Suppressor macrophage (primary cell): ENCODE measurements at places on chromosomes 5 and 9.

- no peak for DNase-seq
Observed at GRCh38 chr5:124059200-124059599, 547.2 kb downstream of the CSNK1G3 start.

DNA sequence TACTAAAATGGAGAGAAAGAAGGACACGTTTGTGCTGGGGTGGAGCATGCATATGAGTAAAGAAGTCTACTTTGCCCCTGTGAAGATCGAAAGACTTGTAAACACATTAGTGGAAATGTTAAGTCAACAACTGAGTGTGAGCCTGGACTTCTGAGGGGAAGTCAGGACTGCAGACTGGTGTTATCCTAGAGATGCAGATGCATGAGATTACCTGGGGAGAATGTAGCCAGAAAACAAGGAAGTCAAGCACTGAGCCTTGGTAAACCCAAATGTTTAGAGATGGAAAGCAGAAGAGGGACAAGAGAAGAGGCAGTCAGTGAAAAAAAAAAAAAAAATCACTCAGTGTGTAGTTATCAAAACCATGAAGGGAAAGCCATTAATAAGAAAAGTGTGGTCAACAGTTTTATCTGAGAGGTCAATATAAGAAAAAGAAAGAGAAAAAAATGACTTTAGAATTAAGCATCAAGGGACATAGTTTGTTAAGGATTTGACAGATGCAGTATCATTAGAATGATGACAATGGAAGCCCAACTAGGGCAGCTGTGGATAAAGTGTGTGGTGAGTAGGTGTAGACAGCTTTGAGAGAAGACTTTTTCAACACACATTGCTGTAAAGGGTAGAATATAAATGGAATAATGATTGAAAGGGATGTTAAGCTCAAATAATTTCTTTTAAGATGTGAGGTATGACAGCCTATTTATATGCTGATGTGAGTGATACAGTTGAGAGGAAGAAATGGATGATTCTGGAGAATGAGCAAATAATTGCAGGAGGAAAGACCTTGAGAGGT is 22.2 kb downstream of the JAKMIP2 start:
- DNase-seq, result no peak

- peak; percentile 15 for DNase-seq
Observed at GRCh38 chr9:81052846-81053245, 636.5 kb downstream of the TLE1 start.

DNA sequence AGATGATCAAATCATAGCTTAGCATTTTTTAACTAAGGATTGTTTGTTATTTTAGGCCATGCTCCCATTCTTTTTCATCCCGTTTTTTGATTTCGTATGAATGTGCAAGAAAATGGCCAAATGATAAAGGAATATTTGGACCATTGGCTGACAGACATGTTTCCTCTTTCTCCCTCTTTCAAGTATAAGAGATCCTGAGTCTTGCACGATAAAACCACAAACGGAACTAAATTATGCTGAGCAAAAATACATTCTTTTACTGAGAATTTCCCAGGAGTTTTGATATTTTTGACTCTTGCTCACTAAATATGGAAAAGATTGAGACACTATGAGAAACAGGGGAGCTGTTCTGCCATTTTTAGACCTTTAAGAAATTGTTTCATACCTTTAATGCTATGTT is 90.4 kb upstream of the KLF9 start:
- DNase-seq, result peak; percentile 31

DNA sequence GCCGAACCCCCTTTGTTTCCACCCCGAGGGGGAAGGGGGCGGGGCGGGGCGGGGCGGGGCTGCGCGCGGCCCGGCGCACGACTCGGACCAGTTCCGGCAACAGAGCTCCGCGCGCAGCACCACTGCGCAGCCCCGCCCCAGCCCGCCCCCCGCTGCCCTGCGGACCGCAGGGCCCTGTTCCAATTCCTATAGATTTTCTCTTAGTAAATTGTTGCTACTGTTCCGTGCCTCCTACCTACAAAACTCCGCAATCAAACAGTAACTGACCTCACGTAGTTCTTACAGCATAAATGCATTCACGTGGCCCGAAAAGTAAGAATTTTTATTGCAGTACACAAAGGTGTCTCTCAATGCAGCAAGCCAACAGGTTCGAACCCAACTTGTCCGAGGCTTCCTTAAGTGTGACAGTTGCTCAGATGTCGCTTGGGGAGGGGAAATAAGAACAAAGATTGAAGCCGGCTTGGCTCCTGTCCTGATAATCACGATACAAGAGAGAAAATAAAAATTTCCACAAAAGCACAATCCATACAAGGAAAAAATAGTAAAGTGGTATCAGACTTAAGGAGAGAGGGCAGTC is 1.2 kb upstream of the RNF38 start:
- DNase-seq, result peak; percentile 79

- DNase-seq, result no peak
Observed at GRCh38 chr5:16736158-16736995, 119.6 kb upstream of the RETREG1 start.

DNA sequence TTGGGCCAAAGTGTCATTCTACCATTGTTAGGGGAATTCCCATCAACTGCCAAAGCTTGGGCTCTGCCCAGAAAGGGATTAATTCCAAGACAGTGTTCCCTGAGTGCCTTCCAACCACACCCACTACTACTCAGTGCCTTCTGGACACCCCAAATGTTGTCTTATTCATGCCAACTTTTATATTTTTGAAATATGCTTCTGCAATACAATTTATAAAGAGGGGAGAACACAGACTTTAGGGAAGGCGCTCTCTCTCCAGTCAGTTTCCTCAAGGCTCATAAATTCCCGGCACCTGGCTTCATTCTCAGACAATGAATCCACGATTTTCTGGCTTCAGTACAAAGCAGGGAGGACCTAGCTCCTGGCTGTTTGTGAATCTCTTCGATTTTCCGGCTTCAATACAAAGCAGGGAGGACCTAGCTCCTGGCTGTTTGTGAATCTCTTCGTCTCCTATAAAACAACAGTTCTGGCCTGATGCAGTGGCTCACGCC is 120.1 kb upstream of the MYO10 start:
- DNase-seq, result no peak

GRCh38 chr5:74640954-74641734 is 616 bp upstream of the ENC1 start:
- peak; percentile 89 for DNase-seq

DNA sequence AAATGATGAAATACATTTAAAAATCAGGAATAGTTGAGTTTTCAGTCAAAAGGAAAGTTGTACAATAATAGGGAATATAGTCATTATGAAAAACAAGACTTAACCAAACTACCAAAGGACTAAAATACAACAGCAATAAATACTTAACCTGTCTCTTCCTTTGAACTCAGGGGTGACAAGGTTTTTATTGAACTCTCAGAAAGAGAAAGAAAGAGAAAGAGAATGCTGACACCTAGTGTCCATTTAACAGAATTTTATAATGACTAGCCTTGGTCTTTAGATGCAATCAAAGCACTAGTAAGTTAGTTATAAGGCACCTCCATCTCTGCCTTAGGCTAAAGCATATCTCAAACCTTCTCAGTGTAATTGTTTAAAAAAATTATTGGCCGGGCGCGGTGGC is 47.5 kb downstream of the UIMC1 start:
- no peak for DNase-seq

DNA sequence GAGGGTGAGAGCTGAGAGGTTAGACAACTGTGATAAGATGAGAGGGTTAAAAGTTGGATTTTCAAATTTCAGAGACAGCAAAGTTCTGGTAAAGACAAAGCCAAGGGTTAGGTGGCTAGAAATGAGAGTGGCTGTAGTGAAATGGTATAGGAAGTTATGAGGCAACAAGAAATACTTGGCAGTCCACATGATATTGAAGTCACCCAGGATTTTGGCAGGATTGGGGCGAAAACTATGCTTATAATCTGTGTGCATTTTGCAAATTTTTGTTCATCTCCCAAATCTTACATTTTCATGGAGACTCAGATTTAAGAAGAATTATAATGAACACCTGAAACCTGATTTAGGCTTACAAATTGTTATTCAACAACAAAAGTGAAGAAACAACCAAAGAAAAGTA is 35.6 kb downstream of the C9 start:
- no peak for DNase-seq

GRCh38 chr9:36306471-36307306 is 48.4 kb upstream of the GNE start:
- no peak for DNase-seq

GRCh38 chr9:132663117-132663516 is 6.7 kb downstream of the DDX31 start:
- DNase-seq, result no peak
